ENCODE measurements at places on chromosomes 13 and 19. TPM values are rescaled to one million over a fixed set of nuclear protein-coding genes. Genes with fewer than 3 reads are reported as not detected.

- no peak overlapping the region for H3K27ac ChIP-seq
- no peak for DNase-seq
- H3K4me3 ChIP-seq, result no peak overlapping the region
- no peaks in the 10 kb centered on the region for H3K36me3 ChIP-seq
- H3K4me1 ChIP-seq, result no peaks in the 10 kb centered on the region
These were observed 92.7 kb downstream of the FGF14 start for GRCh38 chr13:102309110-102309509.

Gene C19orf73
- 1.4 TPM for total RNA-seq

DNA sequence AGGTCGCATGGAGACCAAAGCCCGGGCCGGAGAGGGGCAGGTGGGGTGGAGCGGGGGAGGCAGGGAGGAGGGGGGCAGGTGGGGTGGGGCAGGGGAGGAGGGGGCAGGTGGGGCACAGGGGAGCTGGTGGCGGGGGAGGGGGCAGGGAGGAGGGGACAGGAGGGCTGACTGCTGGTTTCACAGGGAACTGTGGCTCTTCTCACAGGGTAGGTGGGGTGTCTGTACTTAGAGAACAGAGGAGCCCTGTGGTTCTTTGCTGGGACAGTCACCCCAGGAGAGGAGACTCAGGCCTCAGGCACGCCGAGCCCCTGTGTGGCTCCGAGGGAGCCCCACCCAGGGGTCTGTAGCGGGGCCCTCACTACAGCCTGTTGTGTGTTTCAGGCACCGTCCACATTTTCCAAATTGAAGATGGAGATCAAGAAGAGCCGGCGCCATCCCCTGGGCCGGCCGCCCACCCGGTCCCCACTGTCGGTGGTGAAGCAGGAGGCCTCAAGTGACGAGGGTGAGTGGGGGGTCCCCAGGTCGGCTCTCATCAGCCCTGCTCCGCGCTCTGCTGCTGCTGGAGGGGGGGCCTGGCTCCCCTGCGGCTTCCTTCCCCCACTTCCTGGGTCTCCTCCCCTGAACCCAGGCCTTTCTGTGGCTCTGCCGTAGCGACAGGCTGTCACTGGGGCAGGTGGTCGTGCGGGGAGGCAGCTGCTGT, 162.7 kb downstream of the KDM4B start:
- H3K36me3 ChIP-seq, result no peaks in the 10 kb centered on the region
- DNase-seq, result no peak
- peaks cover 28% of the 10 kb centered on the region for H3K4me1 ChIP-seq
- H3K27me3 ChIP-seq, result no peaks in the 10 kb centered on the region
- no peak overlapping the region for H3K4me3 ChIP-seq

Gene UPF1
- total RNA-seq, result 96.8 TPM

DNA sequence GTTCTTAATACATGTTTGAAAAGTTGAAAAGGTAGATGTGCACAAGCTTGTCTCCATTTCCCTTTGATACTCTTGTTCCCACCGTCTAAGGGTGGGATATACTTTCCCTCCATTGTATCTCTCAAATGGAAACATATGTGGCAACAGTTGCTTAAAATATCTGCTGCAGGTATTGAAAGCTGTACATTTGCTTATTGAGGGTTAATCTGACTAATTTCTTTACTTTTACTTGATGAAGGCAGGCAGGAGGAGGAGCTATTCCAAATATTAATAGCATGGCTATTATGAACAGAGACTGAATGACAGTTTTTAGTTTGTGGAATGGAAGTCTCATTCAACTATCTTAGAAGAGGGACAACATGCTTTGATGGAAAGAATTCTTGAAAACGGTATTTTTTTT, 103.8 kb downstream of the SLC10A2 start:
- H3K4me1 ChIP-seq, result no peaks in the 10 kb centered on the region
- H3K36me3 ChIP-seq, result no peaks in the 10 kb centered on the region
- no peak overlapping the region for H3K4me3 ChIP-seq
- H3K27me3 ChIP-seq, result no peaks in the 10 kb centered on the region
- no peak for DNase-seq

DNA sequence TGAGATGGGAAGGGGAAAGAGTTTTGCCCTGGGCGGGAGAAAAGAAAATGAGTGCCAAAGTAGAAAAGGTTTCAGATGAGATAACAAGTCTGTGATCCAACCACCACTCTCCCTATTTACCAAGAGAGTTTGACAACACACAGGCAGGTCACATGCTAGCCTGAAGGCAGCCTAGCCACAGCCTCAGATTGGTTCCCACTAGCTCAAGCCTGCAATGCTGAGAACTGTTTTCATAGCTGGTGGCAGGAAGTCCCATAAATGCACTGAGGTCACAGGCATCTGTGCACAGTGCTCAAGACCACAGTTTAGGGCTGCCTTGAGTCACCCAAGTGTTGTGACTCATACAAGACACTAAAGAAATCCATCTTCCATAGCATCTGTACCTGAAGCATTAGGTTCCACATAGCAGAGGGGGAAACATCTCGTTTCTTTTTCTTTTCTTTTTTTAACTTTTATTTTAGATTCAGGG, 18.5 kb upstream of the POP4 start:
- peaks cover 9% of the 10 kb centered on the region for H3K4me1 ChIP-seq
- H3K27me3 ChIP-seq, result peaks cover 4% of the 10 kb centered on the region
- no peaks in the 10 kb centered on the region for H3K36me3 ChIP-seq
- peak; percentile 89 for DNase-seq
- peak overlapping the region; percentile 44 for H3K27ac ChIP-seq

DNA sequence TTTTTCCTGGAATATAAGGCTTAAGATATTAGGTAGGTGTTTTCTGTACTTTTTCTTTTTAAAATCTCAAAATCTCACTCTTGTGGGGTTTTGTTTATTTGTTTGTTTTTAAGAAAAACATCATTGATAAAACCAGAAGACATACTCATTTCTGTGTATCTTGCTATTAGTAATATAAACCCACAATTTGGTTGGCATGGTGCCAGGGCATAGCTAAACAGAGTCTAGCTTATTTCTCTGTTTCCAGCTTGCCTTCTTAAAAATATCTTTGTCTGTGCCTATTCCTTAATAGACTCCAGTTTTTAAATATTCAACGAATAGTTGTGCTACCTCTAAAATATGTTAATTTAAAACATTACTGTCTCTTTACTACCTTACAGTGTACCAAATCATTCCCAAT, 1121.9 kb upstream of the PCDH20 start:
- no peak overlapping the region for H3K27ac ChIP-seq
- no peaks in the 10 kb centered on the region for H3K36me3 ChIP-seq
- no peaks in the 10 kb centered on the region for H3K4me1 ChIP-seq
- no peaks in the 10 kb centered on the region for H3K27me3 ChIP-seq

DNA sequence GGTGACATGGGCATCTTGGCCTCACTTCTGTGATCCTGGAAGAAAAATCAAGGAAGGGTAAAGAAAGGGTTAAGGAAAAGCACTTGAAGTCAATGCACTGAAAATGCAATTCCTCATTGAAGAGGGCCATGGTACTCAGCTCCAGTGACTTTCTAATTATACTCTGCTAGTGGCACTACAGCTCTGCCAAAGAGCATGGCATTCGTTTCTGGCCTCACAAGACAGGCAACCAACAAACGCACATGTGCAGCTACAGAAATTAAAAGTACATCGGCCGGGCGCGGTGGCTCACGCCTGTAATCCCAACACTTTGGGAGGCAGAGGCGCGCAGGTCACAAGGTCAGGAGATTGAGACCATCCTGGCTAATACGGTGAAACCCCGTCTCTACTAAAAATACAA, 21.8 kb downstream of the SACS start:
- H3K4me1 ChIP-seq, result no peaks in the 10 kb centered on the region
- H3K4me3 ChIP-seq, result no peak overlapping the region
- no peaks in the 10 kb centered on the region for H3K36me3 ChIP-seq
- no peak for DNase-seq
- H3K27me3 ChIP-seq, result no peaks in the 10 kb centered on the region

DNA sequence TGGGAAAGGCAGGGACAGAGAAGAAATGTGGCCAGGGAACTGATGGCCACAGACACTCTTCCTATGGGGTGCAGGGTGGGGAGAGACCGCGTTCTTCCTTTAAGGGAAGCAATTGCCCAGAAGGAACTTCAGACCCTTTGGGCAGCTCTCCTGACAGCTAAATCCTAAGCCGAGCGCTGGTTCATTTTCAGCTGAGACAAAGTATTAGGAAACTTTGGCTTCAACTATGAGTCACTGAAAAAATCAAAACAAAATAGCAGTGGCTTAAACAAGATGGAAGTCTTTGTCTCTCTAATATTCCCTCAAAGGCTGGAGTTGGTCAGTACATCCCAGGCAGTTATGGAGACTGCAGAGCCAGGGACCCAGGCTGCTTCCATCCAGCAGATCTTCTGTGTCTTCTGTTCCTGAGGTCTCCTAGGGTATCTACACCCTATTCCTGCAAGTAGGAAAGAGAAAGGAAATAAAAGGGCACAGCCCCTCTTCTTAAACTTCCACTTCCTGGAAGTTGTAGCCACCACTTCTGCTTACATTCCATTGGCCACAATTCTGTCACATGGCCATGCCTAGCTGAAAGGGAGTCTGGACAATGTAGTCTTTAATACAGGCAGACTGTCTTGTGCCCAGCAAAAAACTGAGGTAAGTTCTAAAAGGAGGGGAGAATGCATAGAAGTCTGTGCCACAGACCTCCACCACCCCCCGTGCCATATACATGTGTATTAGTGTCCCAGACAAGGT, 163.5 kb downstream of the KATNAL1 start:
- DNase-seq, result no peak
- H3K4me1 ChIP-seq, result peaks cover 58% of the 10 kb centered on the region
- no peaks in the 10 kb centered on the region for H3K36me3 ChIP-seq
- H3K27me3 ChIP-seq, result no peaks in the 10 kb centered on the region
- H3K4me3 ChIP-seq, result no peak overlapping the region

DNA sequence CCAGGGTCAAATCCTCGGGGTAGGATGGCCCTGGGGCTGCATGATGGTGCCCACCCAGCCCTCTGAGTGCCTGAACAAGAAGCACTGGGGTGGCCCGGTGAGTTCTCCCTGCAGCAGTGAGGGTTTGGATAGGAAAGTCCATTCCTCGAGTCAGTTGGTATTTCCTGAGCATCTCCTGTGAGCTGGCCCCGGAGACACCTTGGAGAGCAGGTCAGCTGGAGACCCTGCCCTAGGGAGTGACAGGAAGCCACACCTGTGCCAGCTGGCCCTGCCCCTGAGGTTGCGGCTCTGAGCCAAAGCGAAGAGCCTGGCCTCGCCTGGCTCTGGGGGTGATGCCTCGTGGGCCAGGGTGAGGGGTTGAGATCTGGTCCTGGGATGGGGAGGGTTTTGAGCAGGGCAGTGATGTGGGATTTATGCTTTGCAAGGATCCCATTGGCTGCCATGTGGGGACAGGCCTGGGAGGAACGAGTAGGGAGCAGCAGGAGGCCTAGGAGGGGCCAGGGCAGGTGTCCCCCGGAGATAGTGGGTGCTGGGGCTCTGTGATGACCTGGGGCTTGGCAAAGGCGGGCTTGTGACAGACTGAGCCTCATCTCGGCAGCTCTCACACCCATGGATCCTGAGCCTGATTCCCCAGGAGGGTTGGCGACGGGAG, 16.0 kb downstream of the CRTC1 start:
- H3K27me3 ChIP-seq, result no peaks in the 10 kb centered on the region
- DNase-seq, result no peak
- H3K27ac ChIP-seq, result peak overlapping the region; percentile 33
- H3K36me3 ChIP-seq, result no peaks in the 10 kb centered on the region
- peaks cover 32% of the 10 kb centered on the region for H3K4me1 ChIP-seq

DNA sequence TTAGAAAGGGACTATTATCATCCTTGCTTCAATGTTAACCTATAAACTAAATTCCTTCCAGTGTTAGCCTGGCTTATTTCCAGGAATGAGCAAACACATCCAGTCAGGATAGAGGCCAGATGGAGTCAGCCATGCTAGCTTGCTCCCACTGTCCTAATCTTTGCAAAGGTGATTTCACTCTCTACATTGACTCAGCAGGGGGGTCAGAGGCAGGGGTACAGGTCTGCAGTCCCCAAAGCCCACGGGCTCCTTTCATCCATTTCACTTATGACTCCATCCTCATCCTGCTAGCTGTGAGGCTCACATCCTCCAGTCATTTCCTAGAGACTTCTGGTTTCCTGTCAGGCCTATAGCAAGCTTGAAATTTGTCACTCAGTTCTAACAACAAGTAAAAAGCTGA, 63.4 kb upstream of the CEACAM8 start:
- H3K27me3 ChIP-seq, result no peaks in the 10 kb centered on the region
- no peak overlapping the region for H3K27ac ChIP-seq
- H3K36me3 ChIP-seq, result no peaks in the 10 kb centered on the region
- H3K4me1 ChIP-seq, result no peaks in the 10 kb centered on the region
- DNase-seq, result no peak
- H3K4me3 ChIP-seq, result no peak overlapping the region

- no peak overlapping the region for H3K27ac ChIP-seq
- no peak for DNase-seq
- H3K4me1 ChIP-seq, result no peaks in the 10 kb centered on the region
- H3K36me3 ChIP-seq, result no peaks in the 10 kb centered on the region
- H3K4me3 ChIP-seq, result no peak overlapping the region
These were observed 228.8 kb upstream of the STARD13 start for GRCh38 chr13:33514362-33514761.

Gene ZNF585A
- total RNA-seq, result 10.9 TPM

- H3K27me3 ChIP-seq, result no peaks in the 10 kb centered on the region
- H3K27ac ChIP-seq, result no peak overlapping the region
These were observed 283.1 kb upstream of the TMTC4 start for GRCh38 chr13:100957741-100958140.

- peaks cover 26% of the 10 kb centered on the region for H3K4me1 ChIP-seq
- no peak overlapping the region for H3K4me3 ChIP-seq
- H3K27me3 ChIP-seq, result no peaks in the 10 kb centered on the region
These were observed 54.0 kb downstream of the LRCH1 start for GRCh38 chr13:46606970-46607369.

DNA sequence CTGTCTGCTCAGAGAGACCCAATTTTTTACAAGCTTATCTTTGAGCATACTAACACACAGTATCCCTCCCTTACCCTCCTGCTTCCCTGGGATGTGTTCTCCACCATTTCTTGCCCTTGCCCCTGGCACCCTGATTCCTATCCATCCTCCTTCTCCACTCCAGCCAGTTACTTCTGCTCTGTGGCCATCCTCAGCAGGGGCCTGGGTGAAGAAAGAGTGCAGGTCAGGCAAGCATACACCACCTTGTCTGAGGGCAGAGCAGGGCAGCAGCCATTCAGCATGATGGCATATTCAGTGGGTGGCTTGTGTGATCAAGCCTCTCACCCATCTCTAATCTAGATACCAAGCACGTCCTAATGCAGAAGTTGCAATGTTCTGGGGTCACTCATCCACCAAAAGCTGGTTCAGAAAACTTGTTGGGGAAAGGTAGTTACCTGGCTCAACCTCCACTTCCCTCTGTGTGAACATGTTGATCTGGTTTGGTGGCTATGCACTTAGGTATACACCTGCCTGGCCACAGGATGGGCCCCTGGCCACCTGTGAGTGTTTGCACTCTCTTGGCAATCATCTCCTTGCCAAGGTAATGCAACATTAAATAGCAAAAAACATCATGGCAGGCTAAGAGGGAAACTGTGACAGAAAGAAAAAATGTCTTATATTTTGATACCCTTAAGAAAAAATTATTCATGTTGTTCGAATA, 900.3 kb upstream of the MIR17HG start:
- no peaks in the 10 kb centered on the region for H3K27me3 ChIP-seq
- no peak for DNase-seq
- H3K4me3 ChIP-seq, result no peak overlapping the region
- H3K36me3 ChIP-seq, result no peaks in the 10 kb centered on the region
